ENCODE measurements at places on chromosomes 5 and 9. TPM values are rescaled to one million over a fixed set of nuclear protein-coding genes. Genes with fewer than 3 reads are reported as not detected.

GRCh38 chr5:10734037-10734709 is 26.9 kb downstream of the DAP start:
- peaks cover 28% of the 10 kb centered on the region for H3K4me1 ChIP-seq
- H3K4me3 ChIP-seq: no peak overlapping the region
- H3K27ac ChIP-seq: no peak overlapping the region
- no peaks in the 10 kb centered on the region for H3K36me3 ChIP-seq
- H3K27me3 ChIP-seq: no peaks in the 10 kb centered on the region

DNA sequence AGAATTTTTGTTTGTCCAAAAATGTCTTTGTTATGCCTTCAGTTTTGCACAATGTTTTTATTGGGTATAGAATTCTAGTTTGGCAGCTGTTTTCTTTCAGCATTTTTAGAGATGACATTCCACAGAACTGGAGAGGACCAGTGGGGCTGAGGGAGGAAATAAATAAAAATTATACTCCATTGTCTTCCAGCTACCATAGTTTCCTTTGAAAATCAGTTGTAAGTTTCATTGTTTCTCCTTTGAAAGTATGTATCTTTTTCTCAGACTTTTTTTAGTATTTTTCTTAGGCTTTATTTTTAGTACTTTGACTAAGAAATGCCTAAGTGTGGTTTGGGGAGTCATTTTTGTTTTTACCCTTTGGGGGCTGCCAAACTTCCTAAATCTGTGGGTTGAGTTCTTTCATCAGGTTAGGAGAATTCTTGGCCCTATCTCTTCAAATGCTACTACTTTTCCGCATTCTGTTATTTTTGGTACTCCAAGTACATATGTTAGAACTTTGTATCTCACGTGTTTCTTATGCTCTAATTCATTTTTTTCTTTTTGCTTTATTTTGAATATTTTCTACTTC is 15.2 kb upstream of the FBLL1 start:
- H3K4me3 ChIP-seq: no peak overlapping the region
- H3K36me3 ChIP-seq: peaks cover 96% of the 10 kb centered on the region
- no peak for DNase-seq
- no peaks in the 10 kb centered on the region for H3K27me3 ChIP-seq
- H3K4me1 ChIP-seq: no peaks in the 10 kb centered on the region
- H3K27ac ChIP-seq: no peak overlapping the region

GRCh38 chr9:20593537-20593936 is 28.8 kb downstream of the MLLT3 start:
- H3K4me3 ChIP-seq: no peak overlapping the region
- H3K36me3 ChIP-seq: no peaks in the 10 kb centered on the region
- H3K4me1 ChIP-seq: no peaks in the 10 kb centered on the region

IARS1 gene
- 58.8 TPM for total RNA-seq

DNA sequence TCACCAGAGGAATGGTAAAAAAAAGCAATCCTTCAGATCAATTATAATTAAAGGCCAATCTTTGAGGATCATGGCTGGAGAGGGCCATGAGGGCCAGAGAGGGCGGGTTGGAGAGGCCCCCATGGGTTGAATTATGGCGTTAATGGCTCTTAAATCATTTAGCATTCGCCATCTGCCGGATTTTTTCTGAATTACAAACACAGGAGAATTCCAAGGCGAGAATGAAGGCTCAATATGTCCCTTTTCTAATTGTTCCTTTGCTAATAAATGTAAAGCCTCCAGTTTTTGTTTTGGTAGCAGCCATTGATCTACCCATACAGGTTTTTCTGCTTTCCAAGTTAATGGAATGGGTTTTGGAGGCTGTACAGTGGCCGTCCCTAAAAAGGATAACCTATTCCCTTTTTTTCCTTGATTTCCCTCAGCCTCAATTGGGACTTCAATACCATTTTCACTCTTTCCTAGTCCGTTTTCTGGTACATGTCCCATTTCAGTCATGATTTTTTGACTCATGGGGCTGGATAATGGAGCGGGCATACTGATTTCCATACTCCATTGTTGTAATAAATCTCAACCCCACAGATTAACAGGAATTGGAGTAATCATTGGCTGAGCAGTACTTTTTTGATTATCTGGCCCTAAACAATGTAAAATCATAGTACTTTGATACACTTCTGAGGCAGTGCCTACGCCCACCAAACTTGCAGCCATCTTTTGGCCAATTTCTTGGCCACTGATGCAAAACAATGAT is 6.7 kb upstream of the TMEM141 start:
- no peak overlapping the region for H3K4me3 ChIP-seq
- peaks cover 8% of the 10 kb centered on the region for H3K4me1 ChIP-seq
- H3K36me3 ChIP-seq: no peaks in the 10 kb centered on the region
- no peak overlapping the region for H3K27ac ChIP-seq
- no peaks in the 10 kb centered on the region for H3K27me3 ChIP-seq

C5orf63 gene
- 2.2 TPM for total RNA-seq

Data from suprapubic skin (tissue), 4 donors.